ENCODE measurements at places on chromosomes 16 and 17.

GRCh38 chr17:3534881-3535252 lies 22.7 kb downstream of the TRPV3 start:
- DNase-seq = no peak

- DNase-seq = no peak
Measured at GRCh38 chr17:77802333-77802615, 156.2 kb upstream of the TNRC6C start.

DNA sequence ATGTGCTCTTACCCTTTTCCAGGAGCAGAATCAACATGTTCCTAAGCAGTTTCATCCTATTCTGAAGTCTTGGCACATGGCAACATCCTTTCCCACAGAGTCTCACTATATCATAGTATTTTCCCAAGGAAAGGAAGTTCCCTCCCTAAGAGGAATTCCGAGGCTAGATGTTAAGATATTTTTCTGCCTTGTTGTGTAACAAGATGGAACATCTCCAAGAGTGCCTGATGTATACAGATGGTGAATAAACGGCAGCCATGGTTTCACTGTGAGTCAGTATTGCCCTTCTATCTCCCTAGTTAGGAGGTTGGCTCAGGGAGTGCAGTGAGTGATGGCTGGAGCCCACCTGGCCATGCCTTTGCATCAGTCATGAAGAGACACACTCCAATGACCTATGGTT lies 48.2 kb downstream of the SPACA3 start:
- DNase-seq = no peak

- DNase-seq = no peak
Measured at GRCh38 chr17:37576281-37576680, 32.9 kb downstream of the SYNRG start.

DNA sequence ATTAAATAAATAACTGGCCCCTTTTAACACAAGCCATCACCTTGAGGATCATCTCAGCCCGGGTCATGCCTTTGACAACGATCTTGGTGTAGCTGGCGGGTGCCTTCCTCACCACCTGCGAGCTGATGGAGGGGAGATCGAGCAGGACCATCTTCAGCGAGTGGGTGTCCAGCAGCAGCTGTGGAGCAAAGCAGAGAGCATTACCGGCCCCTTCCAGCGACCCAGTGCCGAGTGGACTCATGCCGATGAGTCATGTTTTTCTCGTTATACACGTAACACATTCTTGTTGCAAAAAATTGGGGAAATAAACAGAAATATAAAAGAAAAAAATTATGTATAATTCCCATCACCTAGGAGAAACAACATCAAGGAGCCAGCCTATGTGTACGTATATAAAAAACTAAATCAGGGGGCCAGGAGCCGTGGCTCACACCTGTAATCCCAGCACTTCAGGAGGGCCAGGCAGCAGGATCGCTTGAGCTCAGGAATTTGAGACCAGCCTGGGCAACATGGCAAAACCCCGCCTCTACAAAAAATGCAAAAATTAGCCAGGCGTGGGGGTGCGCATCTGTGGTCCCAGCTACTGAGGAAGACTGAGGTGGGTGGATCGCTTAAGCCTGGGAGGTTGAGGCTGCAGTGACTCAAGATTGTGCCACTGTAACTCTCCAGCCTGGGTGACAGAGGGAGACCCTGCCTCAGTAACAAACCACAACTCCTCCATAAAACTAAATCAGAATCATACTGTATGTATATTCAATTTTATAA lies 169.1 kb upstream of the RPH3AL start:
- DNase-seq = no peak

DNA sequence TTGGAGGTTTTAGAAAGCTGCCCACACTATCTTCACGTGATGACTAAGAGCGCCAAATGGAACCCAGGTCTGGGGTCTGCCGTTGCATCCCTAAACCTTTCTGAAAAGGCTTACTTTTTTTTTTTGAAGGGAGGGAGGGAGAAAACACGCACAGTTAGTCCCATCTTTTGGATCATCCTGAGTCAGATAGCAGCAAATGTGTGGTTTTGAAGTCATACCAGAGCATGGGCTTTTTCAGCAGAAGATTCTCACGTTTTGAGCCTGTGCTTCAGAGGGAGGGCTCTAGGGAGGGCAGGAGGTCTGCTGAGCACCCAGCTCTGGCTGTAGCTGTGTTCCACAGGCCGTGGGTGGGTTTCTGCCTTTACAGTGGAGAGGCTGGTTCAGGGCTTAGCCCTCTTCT lies 194.7 kb downstream of the SNX29 start:
- DNase-seq = no peak

- peak; percentile 41 for DNase-seq
Measured at GRCh38 chr16:55662644-55663031, 6.8 kb downstream of the SLC6A2 start.

- peak; percentile 89 for DNase-seq
Measured at GRCh38 chr17:41579484-41580243, 7.0 kb downstream of the KRT14 start.

- DNase-seq = no peak
Measured at GRCh38 chr17:58150394-58150793, 2.2 kb downstream of the OR4D1 start.

DNA sequence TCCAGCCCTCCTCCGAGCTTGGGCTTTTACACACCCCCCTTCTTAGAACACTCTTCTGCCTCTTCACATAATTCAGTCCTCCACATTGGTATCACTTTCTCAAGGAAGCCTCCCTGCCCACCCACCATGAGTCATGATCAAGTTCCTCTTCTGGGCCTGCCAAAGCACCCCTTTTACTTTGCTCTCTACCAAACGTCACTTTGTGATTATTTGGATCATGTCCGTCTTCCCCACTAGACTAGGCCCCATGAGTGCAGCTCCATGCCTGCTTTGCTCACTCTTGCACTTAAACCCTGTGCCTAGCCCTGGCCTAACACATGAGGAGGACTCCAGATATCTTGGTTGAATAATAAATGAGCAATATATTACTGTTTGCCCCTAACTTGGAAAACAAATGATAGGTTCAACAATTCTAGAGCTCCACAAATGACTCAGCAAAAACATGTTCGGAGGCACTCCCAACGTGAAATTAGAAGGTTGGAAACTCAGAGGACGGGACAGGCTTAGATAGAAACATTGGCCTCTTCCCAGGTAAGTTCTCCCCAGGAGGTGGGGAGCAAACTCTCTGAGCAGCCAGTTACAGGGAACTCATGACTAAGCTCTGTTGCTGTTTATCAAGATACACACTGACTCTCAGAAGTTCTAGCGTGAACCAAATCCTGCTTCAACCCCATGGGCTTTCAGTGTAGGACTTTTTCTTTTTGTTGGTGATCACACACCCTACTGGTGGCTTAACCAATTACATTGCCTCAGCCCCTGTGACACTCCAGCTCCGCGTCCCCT lies 28.3 kb downstream of the G6PC1 start:
- no peak for DNase-seq

DNA sequence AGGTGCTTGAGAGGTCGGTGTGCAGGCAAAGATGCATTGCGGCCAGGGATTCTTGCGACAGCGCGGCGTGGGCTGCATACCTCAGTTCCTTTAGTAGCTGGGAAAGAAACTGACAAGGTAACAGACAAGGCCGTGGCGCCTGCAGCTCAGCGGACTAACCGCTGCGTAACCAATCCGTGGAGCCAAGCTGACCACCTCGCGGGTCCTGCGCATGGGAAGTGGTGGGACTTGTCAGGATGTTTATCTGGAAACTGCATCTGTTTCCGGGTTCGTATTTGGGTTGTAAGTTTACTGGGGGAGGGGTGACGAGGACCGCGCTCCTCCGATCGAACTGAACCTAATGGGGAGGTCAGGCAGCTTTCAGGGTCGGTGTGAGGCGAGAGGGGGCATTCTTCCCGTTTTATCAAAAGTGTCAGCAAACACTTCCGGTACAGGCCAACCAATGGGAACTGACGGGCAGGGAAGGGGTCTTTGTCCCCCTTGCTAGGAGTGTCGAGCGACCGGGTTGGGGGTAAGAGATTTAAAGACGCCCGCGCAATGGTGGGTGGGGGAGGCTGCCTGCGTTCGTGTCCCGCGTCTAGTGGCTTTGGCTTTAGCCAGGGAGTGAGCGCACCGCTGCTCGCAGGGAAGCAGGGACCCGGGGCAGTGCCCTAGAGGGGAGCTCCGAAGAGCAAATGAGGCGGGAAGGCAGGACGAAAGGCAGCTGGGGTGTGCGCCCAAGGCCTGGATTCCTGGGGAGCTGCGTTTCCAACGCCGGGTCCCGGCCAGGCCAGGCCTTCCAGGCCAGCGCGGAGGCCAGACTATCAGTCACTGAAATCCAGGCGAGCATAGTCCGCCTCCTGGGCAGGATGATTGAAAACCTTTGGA lies 7.0 kb downstream of the IRX6 start:
- DNase-seq = no peak

GRCh38 chr17:61662741-61663140 lies 71.7 kb upstream of the NACA2 start:
- DNase-seq = no peak

DNA sequence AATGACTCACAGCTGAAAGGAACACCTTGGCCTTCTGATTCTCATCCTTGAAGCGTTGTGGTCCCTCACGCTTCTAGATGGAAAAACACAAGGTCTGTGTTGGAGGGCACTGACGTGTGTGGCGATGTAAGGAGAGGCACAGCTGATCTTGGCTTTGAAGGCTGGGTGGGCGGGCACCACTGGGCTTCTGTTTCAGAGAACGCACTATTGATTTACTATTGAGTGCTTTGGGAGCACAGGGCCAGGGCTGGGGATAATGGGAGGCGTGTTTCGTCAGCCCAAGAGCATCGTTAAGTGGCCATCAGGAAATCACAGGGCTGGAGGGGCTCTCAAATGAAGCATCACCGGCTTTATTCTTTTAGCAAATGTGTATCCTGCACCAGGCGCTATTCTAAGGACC lies 70.7 kb downstream of the CMIP start:
- DNase-seq = no peak

DNA sequence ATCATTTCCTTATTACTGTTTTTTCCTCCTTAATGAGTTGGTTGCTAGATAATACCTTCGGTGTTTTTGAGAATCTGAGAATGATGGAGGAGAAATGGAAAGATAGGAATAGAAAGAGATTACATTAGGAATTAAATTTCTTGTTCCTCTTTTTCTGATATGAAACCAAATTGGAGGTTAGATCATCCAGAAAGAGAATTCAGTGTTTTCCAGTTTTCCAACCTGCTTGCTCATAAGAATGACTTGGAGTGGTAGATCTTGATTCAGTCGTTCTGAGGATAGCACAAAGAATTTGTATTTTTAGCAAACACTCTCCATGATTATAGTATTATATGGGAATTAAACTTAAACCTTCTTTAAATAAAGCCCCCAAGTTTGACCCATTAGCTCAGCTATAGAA lies 35.9 kb downstream of the PITPNC1 start:
- no peak for DNase-seq

- DNase-seq = no peak
Measured at GRCh38 chr17:72640415-72641165, 451.9 kb downstream of the SLC39A11 start.

GRCh38 chr17:38571833-38572668 lies 33.7 kb downstream of the SRCIN1 start:
- no peak for DNase-seq

DNA sequence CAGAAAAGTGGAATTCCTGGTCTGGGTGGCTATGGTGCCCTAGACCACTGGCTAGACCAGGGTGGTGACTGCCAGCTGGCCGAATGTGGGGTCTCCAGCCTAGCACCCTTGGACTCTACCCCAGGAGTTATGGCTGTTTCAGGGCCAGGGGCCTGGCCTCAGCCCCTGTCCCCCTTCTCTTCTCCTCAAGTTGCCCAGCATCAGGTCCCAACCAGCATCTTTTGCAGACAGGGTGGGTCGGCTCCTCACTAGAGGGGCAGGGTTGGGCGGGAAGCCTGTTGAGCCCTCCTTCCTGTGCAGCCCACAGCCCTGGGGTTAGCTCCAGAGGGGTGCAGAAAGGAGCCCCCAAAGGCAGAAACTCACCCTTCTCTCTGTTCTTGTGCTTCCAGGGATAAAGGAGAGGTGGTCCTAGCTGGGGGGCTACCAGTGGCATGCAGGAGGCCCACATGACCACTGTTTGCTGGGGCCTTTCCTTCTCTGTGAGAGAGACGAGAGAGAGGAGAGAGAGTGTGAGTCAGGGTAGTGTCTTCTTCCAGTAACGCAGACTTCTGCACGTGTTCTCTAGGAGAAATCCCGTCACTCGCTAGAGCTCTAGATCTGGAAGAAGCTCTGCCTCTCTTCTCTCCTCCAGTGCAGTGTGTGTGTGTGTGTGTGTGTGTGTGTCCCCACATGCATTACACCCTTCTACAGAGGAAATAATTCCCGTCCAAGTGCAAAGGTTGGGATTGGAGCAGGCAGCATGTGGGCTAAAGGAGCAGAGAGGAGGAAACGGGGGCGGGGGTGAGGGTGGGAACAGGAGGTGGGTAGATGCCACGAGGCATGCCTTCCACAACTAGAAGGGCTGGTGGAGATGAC lies 209.4 kb downstream of the SEC14L1 start:
- peak; percentile 70 for DNase-seq

GRCh38 chr16:9964426-9964825 lies 217.8 kb downstream of the GRIN2A start:
- DNase-seq = no peak

DNA sequence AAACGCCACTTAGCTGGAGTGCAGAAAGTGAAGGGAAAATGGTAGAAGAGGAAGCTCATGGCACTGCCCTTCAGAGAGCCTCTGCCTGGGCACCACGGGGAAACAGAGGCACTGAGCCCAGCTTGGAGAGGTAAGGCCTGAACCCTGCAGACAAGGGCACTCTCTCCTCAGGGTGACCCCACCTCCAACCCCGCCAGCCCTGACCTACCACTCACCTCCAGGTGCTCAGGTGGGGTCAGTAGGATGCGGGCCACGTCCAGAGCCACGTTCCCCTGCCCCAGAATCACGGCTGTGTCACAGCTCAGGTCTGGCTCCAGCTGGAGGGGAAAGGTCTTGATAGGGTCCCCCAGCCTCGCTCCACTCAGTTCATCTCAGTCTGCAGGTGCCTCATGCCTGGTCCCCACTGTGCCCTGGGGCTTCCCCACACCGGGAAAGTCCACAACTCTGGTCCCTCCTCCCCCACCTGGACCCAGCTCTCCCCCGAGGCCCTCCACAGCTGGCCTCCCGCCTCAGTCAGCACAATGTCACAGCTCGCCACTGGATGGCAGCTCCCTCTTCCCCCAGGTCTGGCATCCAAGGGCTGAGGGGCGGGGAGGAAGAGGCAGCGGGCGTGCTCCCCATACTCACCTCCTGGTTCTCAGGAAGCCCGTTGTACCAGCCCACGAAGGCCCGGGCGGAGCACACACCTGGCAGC lies 6.0 kb upstream of the GRIN2C start:
- no peak for DNase-seq

- DNase-seq = no peak
Measured at GRCh38 chr16:84593825-84594724, 23.8 kb downstream of the COTL1 start.

DNA sequence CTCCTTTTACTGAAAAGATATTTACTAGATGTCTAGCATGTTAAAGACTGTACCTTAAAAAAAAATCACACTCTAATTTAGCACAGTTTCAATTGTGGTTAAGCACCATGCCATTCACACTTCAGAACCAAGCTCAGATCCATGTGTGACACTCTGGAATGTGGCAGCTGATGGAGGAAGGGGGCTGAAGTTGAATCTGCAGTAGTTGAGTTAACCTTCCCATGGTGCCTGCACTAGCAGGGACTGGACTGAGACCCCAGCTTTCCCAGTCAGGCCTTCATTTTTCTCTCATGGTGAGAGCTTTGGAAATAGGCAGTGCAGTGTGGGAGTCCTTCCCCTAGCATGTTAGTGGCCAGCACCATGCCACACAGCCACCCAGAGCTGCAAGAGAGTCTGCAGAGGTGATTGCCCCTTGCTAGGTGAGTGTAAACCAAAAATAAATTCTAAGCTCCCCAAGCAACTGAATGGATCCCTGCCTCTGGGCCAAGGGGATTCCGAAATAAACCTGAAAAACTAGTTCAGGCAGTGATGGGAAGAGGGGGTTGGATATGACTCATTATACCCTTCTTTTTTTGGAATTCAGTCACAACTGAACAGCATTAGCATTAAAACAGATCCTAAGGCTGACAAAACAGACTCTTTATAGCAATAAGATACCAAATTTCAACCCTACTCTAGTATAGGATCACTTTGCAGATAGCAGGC lies 208.5 kb downstream of the WWOX start:
- DNase-seq = no peak
